T-cell (primary cell): ENCODE measurements at places on chromosomes 5 and 9.

GRCh38 chr5:99005506-99005905 is 76.7 kb upstream of the CHD1 start:
- no peak for DNase-seq

- DNase-seq: peak; percentile 85
Observed at GRCh38 chr9:469672-470551, 255.2 kb downstream of the DOCK8 start.

GRCh38 chr5:96668725-96669124 is 6.5 kb downstream of the CAST start:
- no peak for DNase-seq

DNA sequence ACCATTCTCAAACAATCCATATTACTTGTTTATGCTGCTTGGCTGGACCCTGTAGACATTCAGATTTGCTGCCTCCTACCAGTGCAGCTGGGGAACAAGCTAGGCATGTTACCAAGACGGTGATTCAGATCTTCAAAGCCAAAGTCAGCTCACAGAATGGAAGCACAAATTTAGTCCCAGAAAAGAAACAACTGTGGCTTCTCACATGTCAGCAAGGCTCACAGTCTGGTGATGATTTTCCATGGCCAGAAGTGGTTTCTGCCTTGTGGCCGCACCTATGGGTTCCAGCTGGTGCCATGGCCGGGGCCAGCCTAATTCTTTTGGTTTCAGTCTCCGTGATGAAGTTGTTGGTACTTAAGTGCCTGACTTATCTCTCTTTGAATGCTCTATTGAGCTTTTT is 182.2 kb downstream of the TMC1 start:
- DNase-seq: no peak

- DNase-seq: no peak
Observed at GRCh38 chr9:81607593-81608288, 81.6 kb downstream of the TLE1 start.
